AG09319 (cell line): ENCODE measurements at places on chromosomes 1 and 21.

- DNase-seq = no peak
These were observed 160.2 kb downstream of the DENND1B start for GRCh38 chr1:197614916-197615692.

DNA sequence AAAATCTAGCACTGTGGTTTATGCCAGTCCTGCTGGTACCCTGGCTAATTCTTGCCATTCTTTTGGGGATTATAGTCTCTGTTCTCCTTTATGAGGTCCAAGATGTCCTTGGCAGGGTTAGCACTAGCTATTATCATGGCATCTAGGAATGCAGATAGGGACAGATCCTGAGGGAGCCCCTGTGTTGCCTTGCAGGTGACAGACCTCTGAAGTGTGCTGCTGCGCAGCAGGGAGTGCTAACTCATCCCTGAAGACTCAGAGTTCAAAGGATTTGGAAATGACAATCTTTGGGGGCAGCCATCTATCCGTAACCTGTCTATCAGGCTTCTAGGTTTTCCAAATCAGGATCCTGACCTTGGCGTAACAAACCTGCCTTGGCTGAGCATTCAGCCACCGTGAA is 16.3 kb downstream of the ZFYVE9 start:
- no peak for DNase-seq

DNA sequence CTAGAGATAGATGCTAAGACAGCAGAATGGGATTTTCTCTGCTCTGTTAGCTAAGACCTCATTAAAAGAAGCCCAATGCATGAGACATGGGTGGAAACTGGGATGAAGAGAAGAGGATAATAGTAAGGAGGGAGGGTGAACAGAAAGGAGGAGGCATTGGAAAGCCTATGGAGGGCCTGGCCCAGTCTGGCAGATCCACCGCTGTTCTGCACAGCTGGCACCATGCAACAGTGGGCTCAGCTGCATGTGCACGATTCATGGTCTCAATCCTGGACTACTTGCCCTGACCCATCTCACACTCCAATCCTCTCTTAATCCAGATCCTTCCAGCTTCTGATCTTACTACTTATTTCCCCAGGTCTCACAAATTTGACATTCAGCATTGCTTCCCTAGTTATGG is 2.2 kb downstream of the PHC2 start:
- no peak for DNase-seq

DNA sequence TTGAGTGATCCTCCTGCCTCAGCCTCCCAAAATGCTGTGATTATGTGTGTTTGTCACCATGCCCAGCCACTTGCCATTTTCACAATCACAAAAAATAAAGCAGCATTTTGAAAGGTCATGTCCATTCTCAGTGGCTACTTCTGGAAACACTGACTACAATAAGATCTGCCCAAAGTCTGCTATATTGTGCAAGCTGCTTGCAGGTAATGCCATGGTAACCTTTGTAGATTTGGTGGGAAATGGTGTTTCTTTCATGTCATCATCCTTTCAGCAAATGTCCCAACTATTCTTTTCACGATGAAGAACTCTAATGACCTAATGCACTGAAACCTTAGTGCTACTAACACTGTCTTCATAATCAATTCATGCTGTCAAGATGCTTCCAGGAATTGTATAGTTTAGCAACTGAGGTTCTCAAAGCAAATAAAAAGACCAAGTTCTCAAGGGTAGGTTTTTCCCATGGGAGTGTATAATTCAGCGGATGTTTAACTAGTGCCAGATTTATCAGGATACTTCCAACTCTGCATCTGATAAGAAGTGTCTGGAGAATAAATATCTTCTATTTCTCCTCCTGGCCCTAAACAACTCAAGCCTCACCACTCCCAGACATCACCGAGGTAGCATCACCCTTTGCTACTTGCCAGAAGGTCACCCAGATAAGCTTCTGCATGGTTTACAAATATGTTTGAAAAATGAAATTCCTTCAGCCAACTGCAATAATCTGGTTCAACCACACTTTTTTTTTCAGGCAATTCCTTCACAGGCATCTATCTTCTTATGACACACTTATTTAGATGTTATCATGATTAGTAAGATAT is 132.0 kb upstream of the ZC3H11B start:
- no peak for DNase-seq

DNA sequence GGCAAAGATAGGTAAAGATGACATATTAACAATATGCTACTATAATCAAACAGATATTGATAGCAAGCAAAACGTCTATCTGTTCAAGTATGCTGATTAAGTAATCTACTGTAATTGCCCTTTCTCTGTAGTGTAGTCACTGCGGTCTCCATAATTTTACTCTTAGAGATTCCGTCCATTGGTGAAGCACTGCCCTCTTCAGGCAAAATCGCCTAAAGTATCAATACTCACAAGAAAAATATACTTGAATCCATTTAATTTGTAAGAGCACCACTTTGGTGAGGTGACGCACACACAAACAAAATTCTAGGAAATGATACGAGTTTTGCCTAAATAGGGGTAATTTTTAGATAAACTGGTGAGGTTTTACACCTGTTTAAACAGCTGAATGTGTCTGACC is 434.6 kb upstream of the CHRM3 start:
- DNase-seq = no peak
